ENCODE measurements at places on chromosomes 1 and 21.

DNA sequence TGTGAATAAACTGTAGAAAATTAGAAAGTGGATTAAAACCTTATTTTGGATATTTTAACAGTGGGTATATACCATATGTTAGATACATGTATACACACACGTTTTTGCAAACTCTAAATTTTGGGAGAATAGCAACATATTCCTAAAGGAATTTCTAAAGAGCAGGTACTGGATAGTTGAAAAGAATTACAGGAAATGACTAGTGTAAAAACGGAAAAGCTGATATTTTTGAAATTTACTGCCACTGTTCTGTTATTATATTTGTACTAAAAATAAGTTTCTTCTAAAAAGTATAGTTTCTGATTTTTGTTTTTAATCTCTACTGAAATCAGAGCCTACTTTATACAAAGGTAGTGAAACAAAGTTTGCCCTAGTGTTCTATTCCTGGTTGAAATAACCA, 114.1 kb downstream of the HS2ST1 start:
- DNase-seq = no peak

GRCh38 chr1:116725798-116726197, 28.4 kb upstream of the CD2 start:
- DNase-seq = no peak

- DNase-seq = no peak
These were observed 906.9 kb downstream of the ADGRL2 start for GRCh38 chr1:82707681-82708080.

GRCh38 chr1:105556266-105556665, 1500.2 kb upstream of the PRMT6 start:
- DNase-seq = no peak

- no peak for DNase-seq
These were observed 199.3 kb upstream of the JUN start for GRCh38 chr1:58983162-58983561.

DNA sequence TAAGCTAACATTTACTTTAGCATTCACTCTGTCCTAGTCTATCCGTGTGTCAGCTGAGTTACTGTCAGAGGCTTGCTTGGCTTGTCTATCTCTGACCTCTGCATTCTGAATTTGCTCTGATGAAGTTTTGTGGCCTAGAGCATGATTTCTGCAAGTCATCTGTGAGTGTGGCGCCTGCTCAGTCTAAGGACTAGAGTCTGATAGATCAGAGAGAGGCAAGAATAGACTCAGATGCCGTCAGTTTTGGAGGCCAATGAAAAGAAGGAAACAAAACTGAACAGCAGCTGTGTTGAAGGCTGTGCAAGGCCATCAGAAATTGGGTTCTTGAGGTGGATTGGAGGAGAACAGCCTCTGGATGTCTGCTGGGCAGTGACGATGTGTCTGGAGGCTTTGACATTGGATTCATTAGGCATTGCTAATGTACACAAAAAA, 573.1 kb downstream of the USP25 start:
- no peak for DNase-seq

- no peak for DNase-seq
These were observed 27.0 kb upstream of the SARS1 start for GRCh38 chr1:109186733-109187086.

DNA sequence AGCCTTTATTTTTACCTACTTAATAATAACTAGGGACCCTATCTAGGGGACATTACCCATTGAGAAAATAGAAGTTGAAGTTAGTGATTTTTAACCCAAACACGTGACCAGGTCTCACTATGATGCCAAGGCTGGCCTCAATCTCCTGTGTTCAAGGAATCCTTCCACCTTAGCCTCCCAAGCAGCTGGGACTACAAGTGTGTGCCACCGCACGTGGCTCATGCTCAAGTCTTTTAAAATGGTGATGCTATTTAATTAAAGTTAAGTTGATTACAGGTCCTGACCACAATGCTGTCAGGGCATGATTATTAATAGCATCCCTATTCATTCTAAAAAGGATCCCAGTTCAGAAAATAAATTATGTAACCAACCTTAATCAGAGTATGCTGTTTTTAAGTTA, 25.0 kb downstream of the FUBP1 start:
- DNase-seq = no peak

- no peak for DNase-seq
These were observed 130.0 kb upstream of the TNR start for GRCh38 chr1:175873290-175873935.

DNA sequence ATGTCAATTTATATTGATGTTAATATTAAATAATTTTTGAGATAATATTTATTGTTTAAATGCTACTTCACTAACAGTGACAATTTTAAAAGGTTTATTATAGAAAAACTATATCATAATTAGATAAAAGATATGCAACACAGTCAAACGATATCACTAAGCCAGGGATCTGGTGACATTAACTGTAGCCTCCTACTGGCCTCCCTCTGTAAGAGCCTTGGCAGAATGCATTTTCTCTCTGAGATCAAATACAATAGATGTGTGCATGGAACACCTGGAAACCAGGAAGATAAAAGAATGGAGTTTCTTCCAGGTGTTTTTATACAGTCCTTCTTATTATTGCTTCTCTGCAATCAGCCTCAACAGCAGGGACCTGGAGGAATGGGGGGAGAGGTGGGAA, 1762.1 kb downstream of the BRINP3 start:
- DNase-seq = no peak

DNA sequence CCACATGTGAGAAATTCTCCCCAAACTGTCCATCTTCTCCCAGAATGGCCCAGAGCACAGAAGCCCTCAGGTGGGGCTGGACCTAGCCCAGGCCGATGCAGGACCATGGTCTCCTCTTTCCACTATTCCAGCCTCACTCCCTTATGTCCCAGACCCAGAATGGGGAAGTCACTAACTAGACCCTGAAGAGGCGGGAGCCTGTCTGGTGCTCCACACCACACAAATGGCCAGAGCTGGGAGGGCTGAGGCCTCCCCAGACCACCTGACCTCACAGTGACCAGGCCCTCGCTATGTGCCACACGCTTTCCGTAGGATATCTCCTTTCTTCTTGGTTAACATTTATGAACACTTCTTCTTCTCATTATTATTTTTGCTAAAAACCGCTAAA, 54.9 kb upstream of the EDN2 start:
- no peak for DNase-seq

- DNase-seq = no peak
These were observed 65.4 kb downstream of the LUZP1 start for GRCh38 chr1:23103001-23103889.

DNA sequence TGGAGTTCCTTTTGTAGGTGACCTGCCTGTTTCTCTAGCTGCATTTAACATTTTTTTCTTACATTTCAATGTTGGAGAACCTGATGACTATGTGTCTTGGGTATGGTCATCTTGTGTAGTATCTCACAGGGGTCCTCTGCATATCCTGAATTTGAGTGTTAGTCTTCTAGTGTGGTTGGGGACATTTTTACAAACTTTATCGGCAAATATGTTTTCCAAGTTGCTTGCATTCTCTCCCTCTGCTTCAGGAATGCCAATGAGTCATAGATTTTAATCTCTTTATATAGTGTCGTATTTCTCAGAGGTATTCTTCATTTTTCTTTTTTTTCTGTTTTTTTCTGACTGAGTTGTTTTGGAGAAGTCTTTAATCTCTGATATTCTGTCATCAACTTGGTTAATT, 684.0 kb downstream of the NCAM2 start:
- no peak for DNase-seq

DNA sequence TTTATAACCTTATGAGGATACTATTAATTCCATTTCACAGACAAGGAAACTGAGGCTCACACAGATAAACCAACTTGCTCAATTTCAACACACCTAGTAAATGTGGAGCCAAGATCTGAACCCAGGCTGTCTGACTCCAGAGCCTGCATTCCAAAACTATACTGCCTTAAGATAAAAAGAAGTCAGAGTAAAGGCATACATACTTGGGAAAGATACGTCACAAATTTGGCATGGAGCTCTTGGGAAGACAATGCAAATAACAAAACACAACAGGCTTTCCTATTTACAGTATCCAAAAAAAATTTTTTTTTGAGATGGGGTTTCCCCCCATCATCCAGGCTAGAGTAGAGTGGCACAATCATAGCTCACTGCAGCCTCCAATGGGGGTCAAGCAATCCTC, 5.9 kb downstream of the AKT3 start:
- no peak for DNase-seq

- DNase-seq = no peak
These were observed 10.1 kb downstream of the ATG4C start for GRCh38 chr1:62794053-62794452.

GRCh38 chr1:160371346-160371631, 4.4 kb downstream of the NHLH1 start:
- no peak for DNase-seq

DNA sequence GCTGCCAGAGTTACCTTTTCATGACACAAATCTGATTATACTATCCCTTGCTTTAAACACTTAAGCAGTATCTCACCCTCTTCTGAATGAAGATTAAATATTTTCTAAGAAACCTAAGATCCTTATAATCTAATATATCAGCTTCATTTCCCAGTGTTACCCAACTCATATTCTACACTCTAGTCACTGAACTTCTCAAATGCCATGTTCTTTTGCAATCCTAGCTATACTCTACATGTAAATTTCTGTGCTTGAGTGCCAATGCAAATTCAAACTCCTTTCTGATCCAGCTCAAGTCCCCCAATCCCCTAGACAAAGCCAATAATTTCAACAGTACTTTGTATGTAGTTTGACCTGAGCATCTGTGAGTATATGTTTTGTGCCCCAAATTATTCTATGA, 293.9 kb downstream of the SDCCAG8 start:
- no peak for DNase-seq
